RWPE2 (cell line): ENCODE measurements at places on chromosomes 7 and 10.

GRCh38 chr7:149642589-149642988 is 130.8 kb downstream of the ZNF467 start:
- no peak for DNase-seq

DNA sequence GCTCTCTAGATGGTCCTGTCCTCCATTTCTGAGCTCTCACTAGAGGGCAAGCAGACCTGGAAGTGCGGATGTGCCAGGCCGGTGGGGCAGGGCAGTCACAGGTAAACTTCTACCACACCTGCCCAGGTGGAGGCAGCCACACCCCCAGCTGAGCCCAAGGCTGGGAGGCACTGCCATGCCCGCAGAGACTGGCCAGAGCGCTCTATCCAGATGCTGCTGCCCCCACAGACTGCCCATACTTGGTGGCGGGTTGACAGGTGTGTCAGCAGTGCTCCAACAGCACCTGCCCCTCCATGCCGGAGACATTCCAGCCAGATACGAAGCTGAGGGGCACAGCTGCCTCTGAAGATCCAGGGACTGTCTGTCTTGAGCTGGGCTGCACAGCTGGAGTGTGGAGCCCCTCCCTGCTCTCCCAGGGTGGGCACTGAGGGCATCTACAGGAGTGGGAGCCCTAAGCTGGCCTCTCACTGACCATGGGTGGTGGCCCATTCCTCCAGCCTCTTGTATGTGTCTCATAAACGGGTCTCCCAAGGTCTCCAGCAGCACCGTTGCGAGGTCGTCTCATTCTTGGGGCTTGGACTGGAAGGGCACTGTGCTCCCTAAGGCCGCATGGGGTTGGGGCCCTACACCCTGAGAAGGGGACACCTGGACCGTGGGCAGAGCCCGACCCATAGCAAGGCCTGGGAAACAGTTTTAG is 38.2 kb upstream of the PPIF start:
- no peak for DNase-seq

DNA sequence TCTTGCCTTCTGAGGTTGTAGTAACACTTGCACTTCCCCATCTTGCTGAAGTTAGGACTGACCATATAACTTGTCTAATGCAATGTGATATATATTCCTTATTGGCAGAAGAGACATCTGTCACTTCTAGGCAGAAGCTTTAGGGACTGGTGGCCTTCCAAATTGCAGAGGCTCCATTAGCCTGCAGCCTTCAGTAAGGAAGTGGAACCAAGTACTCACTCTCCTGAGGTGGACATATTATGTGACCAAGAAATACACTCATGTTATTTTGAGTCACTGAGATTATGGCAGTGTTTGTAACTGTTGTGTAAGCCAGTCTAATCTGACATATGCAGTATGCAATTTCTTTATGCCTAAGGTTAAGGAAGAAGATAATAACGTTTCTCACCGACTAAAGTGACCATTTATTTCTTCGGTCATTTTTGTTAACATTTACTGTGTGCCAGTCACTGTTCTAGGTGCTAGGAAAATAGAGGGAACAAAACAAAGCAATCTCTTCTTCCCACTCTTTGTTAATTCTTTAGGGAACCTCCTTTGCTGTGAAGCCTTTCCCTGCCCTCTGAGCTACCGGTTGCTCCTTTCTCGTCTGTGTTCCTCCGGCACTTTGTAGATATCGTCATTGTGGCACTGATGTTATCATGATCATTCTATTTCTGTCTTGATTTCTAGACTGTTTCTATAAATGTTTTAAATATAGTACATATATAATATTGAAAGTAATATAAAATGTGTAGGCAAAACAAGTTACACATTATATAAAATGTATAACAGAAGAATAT is 52.9 kb upstream of the HBP1 start:
- no peak for DNase-seq

- no peak for DNase-seq
These were observed 63.4 kb upstream of the DDC start for GRCh38 chr7:50628434-50629084.

DNA sequence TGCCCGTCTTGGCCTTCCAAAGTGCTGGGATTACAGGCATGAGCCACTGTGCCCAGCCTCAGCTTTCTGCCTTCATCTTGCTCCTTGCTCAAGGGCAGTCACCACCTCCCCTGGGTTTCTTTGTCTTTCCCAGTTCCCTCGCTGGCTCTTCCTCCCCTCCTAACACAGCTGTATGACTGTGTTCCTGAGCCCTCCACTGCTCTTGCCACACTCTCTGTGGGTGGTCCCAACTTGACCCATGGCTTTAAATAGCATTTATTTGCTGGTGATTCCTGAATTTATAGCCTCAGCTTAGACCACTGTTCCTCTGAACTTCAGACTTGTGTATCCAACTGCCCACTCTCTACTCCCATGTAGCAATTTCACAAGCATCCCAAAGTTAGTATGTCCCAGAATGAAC is 181.3 kb downstream of the BAMBI start:
- DNase-seq = no peak

DNA sequence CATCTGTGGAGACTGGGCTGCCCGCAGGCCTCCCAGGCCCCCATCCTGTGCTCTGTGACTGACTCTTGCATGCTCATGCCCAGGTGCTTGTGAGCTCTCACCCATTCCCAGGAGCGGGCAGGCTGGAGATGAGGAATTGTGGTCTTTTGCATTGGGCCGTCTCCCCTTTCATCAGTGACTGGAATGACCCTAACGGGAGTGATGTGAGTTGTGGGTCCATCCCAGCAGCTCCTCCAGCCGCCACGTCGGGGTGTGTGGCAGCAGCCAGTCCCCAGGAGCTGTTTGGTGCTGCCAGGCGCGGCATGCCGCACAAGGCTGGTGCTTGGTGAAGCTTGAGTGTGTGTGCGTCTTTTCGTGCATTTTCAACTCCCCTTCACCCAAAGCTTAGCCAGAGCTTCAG is 164.2 kb downstream of the ACTR3B start:
- no peak for DNase-seq

- no peak for DNase-seq
These were observed 72.6 kb upstream of the NANOS1 start for GRCh38 chr10:118956802-118957442.

DNA sequence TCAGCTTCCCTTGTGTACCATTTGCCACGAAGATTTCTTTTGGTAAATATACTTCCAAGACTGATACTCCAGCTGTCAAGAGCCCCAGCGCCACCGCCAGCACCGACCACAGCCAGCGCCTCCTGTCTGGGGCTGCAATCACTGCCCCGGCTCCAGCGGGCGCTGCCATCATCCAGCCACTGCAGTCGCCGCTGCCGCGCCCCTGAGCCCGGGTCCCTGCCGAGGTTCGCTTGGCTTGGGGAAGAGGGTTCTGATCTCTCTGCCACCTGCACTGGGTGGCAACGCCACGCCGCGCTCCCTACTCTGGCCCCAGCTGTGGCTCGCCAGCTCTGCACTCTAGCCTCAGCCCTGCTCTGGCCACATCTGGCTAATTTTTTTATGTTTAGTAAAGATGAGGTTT is 57.7 kb upstream of the ZNF138 start:
- DNase-seq = no peak

- DNase-seq = no peak
These were observed 385.3 kb upstream of the ADARB2 start for GRCh38 chr10:2122431-2123124.

GRCh38 chr7:55502124-55502857 is 70.0 kb downstream of the VOPP1 start:
- no peak for DNase-seq

GRCh38 chr7:95276114-95276513 is 48.2 kb downstream of the PON1 start:
- DNase-seq = no peak

DNA sequence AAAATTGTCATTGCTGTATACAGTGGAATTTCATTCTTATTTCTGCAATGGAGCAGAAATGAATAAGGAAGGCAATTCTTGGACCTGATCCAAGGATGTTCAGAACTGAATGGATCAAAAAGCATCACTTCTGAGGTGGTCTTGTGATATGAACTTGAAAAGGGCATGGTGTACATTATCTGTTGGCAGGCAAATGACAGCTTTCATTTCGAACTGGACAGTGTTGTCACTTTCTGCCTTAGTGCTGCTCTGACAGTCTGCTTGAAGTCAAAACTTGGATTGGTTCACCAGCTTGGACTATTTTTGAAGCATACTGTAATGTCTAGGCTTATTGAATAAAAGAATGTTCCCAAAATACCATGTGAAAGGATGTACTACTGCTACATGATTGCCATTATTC is 52.0 kb downstream of the VCL start:
- DNase-seq = no peak

DNA sequence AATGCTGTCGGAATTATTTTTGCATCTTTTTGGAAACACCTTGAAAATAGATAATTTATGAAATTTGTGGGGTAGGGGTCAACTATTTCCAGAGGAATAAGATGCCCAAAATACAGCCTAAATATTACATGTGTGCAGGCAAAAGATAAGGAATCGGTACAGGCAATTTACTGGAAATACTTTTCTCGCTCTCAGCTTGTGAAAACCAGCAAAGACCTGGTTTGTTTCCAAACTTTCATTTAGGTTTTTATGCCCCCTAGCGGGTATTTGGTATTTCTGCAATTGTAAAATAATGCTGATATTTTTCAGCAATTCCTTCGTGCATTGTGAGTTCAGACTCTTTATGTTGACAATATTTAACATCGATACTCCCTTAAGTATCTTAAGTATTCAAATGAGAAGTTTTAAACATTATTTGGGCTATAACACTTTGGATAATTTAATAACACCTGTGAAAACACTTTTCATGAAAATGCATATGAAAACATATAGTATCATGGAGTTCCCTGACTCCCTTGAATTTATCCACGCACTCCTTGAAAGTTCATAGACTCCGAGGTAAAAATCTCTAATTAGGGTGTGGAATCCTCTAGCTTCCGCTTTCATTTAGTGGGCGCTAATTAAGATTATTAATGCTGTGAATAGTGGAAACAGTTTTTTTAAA is 132.4 kb downstream of the TSPAN12 start:
- no peak for DNase-seq

GRCh38 chr7:133650487-133651300 is 397.8 kb downstream of the EXOC4 start:
- DNase-seq = no peak

DNA sequence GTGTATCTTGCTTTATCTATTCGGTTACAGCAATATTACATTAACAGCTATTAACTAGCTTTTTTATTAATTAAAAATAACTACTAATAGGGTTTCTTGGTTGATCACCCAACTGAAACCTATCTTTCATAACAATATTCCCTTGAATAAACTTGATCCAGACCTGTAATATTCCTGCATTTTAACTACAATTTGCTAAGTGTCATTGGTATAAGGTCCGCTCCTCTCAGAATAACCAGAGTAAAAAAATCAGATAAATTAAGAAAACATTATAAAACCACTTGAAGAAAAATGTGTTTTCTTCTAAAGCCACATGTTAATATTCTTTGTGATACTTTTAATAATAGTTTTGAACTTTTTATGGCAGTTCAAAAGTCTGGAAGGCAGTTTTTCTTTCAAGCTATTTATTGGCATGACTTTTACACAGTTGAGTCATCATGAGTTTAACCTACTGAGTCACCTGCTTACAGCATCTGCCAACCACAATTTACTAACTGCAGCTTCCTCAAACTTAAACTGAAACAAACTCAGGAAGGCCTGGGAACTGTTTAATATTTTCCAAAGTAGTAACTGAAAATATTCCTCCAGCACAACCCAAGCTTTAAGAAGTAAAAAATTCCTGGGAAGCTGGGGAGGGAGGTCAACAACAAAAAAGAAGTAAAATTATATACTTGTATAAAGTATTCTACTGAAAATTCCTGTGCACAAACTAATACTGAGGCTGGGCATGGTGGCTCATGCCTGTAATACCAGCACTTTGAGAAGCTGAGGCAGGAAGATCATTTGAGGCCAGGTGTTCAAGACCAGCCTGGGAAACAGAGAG is 103.2 kb downstream of the NRBF2 start:
- DNase-seq = no peak

DNA sequence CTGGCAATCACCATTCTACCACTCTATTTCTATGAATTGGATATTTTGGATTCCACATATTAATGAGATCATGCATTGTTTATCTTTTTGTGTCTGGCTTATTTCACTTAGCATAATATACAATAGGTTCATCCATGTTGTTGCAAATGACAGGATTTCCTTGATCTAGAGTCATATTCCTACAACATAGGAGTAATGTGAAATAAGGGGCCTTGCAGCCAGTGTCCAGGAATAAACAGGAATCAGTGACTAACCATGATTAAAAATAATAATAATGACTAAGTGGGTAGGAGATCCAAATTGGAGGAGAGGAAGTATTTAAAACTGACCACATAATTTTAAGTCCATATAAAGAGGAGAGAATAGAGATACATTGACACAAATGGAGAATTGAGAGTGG is 49.9 kb downstream of the SCIN start:
- DNase-seq = no peak

DNA sequence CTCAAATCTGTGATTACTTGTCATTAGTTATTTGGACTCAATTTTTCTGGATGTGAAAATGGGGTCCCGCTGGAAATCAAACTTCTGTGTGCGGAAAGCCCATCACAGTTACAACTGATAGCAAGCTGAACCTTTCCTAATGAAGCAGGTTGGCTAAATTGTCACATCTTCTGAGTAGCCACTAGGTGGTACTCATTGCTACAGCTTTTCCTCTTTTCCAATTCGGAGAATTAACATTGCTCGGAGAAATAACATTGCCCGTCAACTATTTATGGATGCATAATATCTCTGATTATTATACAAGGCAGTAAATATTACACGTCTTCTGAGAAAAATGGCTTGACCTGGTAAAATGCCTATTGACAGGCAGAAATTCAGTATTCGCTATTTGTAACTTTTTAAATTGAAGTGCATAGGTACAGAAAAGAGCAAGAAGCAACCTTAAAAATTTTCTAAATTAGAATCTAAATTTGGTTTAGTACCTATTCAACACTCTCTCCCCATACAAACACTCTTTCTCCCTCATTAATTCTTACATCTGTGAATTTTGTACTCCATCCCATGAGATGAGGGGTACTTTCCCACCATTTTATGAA is 17.3 kb upstream of the BLOC1S2 start:
- DNase-seq = no peak

GRCh38 chr10:32253276-32253675 is 93.7 kb downstream of the EPC1 start:
- no peak for DNase-seq

DNA sequence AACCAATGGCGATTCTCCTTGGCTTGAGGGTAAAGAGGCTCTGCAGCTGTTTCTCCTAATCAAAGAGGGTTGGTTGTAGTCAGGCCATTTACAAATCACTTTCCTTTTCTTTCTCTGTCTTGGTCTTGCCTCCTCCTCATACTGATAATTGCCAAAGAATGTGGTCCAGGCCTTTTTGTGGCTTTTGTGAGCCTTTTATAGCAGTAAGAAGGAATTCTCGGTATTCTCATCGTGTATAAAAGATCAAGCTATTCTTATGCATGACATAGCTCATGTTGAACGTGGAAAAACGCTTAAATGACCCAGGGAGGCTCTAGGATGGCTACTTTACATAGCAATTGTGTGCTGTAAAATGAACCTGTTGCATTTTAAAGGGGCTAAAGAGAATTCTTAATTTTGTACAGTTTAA is 62.6 kb downstream of the RBM20 start:
- no peak for DNase-seq
